ENCODE measurements at places on chromosomes 7 and 10. TPM values are rescaled to one million over a fixed set of nuclear protein-coding genes. Genes with fewer than 3 reads are reported as not detected.

The VIPR2 gene
- 13.3 TPM for polyA plus RNA-seq

The OIT3 gene
- 2.5 TPM for polyA plus RNA-seq

DNA sequence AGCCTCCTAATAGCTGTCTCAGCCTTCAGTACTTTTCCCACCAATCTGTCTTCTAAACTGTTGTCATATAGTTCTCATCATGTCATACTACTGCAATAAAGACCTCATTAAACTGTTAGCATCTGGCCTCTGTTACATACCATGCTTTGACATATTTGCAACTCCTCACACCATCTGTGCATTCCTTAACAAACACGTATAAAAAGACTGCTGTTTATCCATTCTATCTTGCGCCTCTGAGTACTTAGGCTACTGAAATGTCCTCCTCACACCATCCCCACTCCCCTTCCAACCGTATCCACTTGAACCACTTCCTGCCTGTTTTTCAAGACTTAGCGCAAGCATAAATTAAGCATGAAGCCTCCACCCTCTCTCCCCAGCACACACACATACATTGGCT lies 41.6 kb downstream of the SLC16A9 start:
- DNase-seq, result no peak

GRCh38 chr10:90960355-90960814 lies 39.5 kb upstream of the ANKRD1 start:
- DNase-seq, result no peak

- DNase-seq, result no peak
These were observed 545.9 kb downstream of the SORCS1 start for GRCh38 chr10:106618646-106619045.

GRCh38 chr10:7493996-7494395 lies 83.2 kb upstream of the SFMBT2 start:
- DNase-seq, result no peak

DNA sequence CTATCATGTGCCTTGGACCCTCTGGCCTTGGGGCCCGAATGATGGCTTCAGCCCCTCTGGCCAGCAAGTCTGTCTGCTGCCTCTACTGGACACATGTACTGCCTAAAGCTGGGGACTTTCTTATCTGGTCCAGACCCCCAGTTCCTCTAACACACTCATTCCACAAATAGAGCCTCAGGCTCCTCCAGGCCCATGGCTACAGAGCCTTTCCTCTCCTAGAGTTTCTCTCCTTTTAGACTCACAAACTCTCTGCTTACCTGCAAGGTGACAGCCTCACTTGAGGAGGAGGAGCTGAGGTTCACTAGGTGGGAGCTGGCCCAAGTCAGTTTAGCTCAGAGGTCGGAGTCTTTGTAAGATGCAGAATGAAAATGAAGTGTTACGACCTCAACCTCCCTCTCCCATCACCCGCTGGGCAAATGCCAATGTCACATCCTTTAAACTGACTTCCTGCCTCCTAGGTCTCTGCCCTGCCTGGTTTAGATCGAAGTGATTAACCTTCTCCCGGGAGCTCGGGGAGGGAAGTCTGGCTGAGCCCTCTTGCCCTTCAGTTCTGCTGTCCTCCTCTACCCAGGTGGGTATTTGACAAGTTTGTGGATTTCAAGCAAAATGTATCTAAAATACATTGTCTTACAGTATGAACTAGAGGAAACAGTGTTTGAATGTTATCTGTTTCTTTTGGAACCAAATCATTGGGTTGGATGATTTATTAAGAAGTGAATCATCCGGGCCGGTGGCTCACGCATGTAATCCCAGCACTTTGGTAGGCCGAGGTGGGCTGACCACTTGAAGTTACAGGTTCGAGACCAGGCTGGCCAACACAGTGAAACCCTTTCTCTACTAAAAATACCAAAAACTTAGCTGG lies 71.9 kb upstream of the TNS3 start:
- no peak for DNase-seq

DNA sequence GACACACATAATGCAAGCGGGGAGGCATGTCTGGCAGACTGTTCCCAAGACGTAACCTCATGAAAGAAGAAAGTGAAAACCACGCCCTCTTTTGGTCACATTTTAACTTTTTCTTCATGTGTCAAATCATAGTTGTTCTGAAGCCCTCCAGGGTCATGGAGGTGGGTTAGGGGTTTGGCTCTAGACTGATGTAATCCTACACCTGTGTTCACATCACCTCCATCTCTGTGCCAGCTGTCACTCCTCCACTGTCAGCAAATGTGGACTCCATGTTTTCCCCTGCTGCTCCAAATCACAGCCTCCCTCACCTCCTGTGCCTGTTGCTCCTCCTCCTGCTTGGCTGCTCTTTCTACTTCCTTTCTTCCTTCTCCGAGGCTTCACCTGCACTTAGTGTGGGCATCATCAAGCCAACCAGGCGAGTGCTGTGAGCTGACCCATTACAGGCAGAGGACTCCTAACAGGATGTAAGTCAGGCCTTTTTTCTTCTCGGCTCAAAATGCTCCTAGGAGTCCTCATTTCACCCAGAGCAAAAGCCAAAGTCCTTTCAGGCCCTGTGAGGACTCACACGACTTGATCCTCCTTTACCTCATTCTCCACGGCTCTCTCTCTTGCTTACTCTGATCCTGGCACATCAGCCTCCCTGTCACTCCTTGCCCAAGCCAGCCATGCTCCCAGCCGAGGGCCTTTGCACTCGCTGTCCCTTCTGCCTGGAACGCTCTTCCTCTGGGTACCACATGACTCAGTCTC lies 66.4 kb upstream of the IFRD1 start:
- no peak for DNase-seq

DNA sequence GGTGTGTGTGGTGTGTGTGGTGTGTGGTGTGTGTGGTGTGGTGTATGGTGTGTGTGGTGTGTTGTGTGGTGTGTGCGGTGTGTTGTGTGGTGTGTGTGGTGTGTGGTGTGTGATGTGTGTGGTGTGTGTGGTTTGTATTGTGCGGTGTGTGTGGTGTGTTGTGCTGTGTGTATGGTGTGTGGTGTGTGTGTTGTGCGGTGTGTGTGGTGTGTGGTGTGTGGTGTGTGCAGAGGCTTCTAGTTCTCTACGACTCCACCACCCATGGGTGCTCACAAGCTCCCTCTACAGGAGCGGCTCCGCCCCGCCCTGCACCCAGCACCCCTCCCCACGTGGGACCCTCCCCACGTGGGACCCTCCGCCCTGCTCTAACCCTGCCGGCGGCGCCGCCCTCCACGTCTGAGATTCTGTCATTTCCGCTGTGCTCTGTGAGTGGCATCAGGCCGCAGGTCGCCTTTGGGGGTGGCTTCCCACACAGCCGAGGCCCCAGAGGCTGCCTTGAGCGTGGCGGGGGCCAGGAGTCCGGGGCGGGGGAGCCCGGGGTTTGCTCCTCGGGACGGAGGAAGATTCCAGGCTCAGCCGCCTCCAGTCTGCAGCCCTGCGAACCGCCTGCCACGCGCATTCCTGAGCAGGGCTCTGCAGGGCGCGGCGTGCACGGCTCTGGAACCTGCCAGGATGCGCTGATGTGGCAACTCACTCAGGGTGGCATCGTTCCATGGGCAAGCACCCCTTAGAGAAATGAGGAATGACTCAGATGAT lies 37.0 kb upstream of the DNAJB6 start:
- DNase-seq, result no peak

DNA sequence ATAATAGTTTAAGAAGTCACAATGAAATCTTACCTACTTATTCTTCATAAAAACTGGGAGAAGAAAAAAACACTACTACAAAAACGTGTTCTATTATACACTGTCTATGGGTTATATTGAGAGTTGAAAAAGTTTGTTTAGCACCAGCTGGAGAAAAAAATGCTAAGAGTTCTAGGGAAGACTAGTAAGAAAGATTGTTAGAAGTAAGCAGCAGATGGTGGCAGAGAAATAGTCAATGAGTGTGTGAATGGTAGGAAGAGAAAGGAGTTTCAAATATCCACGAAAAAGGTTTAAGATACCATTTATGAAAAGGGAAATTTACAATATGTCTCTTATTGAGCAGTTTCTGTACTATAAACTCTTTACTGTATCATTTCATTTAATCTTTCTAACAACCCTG lies 124.7 kb downstream of the NRBF2 start:
- no peak for DNase-seq
